ENCODE measurements at places on chromosomes 16 and 17. TPM values are rescaled to one million over a fixed set of nuclear protein-coding genes. Genes with fewer than 3 reads are reported as not detected.

DNA sequence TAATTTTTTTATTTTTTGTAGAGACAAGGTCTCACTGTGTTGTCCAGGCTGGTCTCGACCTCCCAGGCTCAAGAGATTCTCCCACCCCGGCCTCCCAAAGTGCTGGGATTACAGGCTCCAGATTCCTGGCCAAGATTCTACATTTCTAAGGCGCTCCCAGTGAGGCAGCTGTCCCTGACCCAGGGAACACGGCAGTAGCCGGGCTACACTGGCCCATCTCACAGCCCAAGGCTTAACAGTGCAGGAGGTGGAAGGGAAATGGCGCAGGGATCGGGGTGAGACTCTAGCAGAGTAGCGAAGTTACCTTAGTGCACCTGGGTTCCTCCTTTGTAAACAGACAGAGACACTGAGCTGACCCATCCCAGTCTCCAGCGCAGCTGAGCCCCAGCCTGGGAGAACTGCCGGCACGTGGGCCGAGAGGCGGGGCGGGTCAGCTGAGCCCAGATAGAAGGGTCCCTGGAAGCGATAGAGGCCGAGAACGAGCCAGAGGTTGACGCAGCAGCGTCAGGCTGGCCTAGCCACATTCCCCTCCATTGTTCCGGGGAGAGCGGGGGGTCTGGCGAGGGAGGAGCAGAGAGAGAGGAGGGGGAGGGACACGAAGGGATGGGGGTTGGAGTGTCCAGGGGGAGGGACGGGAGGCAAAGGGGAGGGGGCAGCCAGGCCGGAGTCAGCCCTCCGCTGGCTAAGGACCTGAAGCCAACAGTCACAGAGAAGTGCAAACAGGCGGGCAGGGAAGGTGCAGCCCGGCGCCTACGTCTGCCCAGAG lies 2.5 kb downstream of the CARHSP1 start:
- no peak for DNase-seq

DNA sequence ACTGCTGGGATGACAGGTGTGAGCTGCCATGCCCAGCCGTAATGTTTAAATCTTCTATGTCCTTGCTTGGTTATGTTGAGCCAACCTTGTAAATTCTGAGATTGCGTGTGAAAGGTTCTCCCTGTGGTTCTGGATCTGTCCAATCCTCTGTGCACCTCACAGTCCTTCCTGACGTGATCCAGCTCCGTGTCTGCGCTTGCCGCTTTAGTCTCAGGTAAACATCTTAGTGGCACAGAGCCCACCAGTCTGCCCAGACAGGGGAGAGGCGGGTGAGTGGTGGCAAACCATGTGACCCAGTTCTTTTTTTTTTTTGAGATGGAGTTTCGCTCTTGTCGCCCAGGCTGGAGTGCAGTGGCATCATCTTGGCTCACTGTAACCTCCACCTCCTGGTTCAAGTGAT lies 13.9 kb downstream of the SLC25A10 start:
- no peak for DNase-seq

DNA sequence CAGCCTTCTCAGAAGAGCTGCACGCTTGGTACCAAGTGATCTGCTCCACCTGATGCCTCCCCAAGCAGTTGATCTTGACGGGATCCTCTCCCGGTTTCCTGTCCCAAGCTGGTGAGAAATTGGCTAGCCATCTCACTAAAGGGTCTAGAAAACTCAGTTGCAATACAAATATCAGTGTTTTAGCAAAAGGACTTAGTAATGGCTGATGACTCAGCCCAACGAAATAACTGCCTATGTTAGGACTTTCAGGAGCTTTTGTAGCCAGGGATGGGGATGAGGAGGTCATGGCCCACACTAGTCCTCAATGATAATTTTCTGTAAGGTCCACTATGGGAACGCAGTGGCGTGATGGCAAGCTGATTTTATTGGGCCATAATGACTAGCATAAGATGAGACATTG lies 23.3 kb upstream of the ENGASE start:
- peak; percentile 36 for DNase-seq

- no peak for DNase-seq
Measured at GRCh38 chr17:56903560-56903959, 10.3 kb downstream of the TRIM25 start.

- peak; percentile 67 for DNase-seq
Measured at GRCh38 chr16:29837841-29838240, 17.6 kb downstream of the MVP start.

- DNase-seq = peak; percentile 39
Measured at GRCh38 chr17:48584223-48584741, 5.8 kb downstream of the HOXB3 start.

DNA sequence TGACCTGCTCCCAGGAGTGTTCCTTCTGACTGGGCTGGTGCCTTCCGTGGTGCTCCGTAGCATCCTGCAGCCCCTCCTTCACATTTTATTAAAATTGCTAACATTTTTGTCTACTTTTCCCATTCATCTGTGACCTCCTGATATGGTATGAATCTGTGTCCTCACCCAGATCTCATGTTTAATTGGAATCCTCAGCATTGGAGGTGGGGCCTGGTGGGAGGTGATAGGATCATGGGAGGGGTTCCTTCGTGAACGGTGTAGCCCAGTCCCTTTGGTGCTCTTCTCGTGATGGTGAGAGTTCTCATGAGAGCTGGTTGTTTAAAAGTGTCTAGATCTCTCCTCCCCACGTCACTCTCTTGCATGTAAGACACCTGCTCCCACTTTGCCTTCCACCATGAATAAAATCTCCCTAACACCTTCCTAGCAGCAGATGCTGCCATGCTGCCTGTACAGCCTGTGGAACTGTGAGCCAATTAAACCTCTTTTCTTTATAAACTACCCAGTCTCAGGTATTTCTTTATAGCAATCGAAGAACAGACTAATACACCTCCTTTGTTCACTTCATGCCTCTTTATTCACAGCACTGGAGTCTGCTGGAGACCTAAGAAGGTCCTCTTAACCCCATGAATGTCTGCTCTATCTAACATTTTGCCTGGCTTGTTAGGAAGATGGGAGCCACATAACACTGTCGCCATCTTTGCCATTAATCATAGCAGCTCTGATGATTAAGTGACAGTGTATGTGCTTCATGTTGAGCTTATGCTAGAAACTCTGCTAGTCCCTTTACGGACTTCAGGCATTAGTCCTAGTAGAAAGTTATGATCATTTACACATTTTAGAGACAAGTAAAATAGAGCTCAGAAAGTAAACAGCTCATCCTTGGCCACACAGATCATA lies 377.7 kb upstream of the MAF start:
- DNase-seq = no peak

GRCh38 chr16:20410121-20410723 lies 888 bp downstream of the ACSM5 start:
- no peak for DNase-seq

GRCh38 chr17:61496957-61497653 lies 44.9 kb downstream of the TBX4 start:
- DNase-seq = no peak

- DNase-seq = no peak
Measured at GRCh38 chr16:49049644-49050043, 232.0 kb downstream of the CBLN1 start.

Gene INO80E
- total RNA-seq = 42.8 TPM

Gene RGS11
- under 0.01 TPM for total RNA-seq
